ENCODE measurements at places on chromosomes 6 and 20.

DNA sequence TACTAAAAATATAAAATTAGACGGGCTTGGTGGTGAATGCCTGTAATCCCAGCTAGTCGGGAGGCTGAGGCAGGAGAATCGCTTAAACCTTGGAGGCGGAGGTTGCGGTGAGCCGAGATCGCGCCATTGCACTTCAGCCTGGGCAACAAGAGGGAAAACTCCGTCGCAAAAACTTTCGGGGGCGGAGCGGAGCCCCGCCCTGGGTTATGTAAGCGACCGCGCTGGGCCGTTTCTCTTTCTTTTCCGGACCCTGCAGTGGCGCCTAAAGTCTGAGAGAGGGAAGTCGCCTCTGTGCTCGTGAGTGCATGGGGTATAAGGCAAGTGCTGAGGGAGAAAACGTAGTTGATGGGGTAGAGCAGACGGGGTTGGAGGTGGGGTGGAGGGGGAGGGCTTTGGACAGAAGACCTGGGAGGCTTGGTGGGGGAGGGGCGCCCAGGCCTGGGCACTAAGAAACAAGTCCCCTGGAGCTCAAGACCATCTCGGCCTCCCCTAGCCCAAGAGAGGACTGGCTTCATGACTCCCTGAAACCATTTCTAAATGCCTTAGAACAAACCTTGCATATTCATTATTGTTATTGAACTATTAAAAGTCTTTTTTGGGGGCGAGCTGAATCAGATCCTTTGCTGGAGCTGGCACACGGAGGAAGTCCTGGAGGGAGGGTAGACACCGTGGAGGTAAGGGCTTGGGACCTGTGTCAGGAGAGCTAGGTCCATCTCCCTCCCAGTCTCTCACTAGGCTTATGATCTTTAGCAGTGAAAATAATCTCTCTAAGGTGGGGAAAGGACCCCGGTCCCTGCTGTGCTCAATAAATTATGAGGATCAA, 2.7 kb upstream of the MICA start:
- peak; percentile 80 for DNase-seq

DNA sequence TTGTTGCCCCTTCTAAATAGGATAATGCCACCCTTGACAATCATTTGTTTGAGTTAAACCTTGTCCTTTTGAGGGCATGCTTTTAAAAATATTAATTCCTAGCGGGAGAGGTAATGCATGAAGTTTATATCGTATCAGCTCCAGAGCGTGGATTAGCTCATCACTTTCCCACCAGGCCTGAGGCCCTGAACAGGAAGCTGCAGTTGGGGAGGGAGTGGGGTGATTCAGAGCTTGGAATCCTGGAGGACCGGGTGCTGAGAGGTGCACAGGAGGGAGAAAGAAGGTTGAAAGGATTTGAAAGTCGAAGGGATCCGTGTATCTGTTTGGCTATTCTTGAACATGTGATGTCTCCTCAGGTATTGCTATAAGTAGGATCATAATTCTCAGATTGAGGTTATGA, 25.0 kb downstream of the ZDHHC14 start:
- no peak for DNase-seq

DNA sequence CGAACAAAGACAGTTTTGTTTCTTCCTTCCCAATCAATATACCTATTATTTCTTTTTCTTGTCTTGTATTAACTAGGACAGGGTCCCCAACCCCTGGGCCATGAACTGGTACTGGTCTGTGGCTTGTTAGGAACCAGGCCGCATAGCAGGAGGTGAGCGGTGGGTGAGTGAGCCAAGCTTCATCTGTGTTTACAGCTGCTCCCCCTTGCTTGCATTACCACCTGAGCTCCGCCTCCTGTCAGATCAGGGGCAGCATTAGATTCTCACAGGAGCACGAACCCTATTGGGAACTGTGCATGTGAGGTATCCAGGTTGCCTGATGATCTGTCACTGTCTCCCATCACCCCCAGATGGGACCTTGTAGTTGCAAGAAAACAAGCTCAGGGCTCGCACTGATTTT, 151.9 kb downstream of the CDKAL1 start:
- DNase-seq, result no peak

- no peak for DNase-seq
These were observed 45.2 kb downstream of the SCP2D1 start for GRCh38 chr20:18858816-18859215.

DNA sequence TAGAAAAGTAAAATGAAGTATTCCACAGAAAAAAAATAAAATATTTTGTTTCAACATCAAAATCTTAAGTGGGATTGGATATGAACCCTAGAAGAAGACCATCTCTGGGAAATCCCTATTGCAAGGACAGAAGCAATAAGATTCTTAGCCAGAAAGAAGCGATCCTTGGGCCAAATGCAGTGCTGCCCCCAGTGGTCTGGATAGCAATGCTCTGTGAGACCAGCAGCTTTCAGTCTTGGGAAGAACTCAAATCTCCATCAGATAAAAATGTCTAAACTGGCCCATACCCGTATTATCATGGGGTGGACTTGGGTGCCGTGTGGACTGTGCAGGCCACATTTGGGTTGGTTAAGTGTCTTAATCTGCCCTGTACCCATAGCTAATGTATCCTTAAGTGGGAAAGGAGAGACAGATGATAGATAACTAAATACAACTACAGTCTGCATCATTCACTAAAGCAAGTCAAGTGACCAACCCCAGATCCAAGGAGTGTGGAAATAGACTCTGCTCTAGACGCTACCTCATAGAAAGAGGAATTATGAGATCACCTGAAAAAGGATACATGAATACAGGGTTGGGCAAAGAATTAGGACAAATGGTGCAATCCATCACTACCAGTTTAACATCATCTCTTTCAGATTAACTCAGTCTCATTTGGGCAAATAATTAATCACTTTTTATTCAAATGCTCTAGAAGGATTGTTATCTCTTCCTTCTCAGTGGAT, 38.9 kb upstream of the SNAP25 start:
- DNase-seq, result no peak

- DNase-seq, result no peak
These were observed 9.1 kb downstream of the TXLNB start for GRCh38 chr6:139282684-139283083.
